ENCODE measurements at places on chromosomes 16 and 17. TPM values are rescaled to one million over a fixed set of nuclear protein-coding genes. Genes with fewer than 3 reads are reported as not detected.
A peak's percentile ranks its signal among the peaks of the same experiment; 100 is the strongest.

Gene TRAF7
- total RNA-seq, result 68.0 TPM

DNA sequence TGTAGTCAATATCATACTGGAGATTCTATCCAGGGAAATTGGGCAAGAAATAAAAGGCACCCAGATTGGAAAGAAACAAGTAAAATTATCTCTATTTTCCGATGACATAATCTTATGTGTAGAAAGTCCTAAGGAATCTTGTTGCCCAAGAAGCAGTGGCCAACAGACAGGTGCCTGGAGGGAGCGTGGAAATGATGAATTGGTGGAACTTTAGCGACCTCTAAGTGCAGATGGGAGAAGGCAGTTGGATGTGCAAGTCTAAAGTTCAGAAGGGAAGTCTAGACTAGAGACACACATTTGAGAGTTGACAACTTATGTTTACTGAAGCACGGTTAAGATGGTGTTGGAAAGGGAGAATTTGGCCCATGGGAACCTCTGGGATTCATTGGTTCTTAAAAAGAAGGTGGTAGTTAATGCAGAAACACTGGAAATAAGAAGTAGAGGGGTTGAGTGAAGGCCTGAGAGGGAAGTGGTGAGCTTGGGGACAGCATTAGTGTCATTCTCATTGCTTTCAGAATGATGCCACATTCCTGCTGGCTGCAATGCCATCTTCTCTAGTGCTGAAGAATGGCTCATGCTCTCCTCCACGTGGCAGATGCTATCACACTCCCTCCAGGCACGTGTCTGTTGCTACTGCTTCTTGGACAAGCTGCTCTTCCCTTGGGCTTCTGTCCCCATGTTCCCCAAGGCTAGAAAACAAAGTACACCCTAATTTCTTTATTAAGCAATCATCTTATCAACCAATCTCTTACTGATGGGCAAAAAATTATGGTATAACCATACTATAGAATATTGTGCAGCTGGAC lies 24.0 kb downstream of the TAT start:
- DNase-seq, result no peak

GRCh38 chr16:57304169-57305061 lies 19.9 kb upstream of the PLLP start:
- DNase-seq, result peak; percentile 82

DNA sequence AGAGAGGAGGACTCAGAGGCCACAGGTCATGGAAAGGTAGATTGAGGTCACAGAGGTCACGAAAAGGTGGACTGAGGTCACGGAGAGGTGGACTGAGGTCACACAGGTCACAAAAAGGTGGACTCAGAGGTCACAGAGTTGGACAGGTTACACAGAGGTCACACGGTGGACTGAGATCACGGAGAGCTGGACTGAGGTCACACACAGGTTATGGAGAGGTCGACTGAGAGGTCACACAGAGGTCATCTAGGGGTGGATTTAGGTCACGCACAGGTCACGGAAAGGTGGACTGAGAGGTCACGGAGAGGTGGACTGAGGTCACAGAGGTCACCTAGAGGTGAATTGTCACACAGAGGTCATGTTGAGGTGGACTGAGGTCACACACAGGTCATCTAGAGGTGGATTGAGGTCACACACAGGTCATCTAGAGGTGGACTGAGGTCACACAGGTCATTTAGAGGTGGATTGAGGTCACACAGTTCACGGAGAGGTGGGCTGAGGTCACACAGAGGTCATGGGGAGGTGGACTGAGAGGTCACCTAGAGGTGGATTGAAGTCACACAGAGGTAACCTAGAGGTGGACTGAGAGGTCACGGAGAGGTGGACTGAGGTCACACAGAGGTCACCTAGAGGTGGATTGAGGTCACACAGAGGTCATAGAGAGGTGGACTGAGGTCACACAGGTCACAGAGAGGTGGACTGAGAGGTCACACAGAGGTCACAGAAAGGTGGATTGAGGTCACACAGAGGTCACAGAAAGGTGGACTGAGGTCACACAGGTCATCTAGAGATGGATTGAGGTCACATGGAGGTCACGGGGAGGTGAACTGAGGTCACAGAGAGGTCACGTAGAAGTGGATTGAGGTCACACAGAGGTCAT lies 26.7 kb upstream of the JPT2 start:
- DNase-seq, result no peak

DNA sequence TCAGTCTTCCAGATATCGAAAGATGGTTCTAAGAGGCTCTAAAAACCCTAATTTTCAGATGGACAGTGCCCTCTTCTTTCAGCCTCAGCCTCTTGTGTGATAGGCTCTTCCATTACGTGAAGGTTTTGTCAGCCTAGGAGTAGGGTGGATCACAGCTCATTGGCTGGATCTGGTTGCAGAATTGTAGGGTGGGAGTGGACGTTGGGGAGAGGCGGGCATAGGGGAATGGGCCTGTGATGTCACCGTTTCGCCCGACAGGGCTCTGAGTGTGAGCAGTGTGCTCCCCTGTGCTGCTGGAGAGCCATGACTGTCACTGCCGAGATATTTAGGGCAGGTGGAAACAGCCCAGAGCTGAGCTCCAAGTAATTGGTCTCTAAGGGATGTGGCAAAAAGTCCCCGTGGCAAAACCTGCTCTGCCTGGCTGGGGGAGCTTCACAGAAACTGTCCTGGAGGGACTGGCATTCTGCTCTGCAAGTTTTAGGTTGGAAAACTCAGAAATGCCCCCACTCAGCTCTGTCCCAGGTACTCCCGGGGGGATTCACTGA lies 6.2 kb upstream of the WFIKKN1 start:
- no peak for DNase-seq

DNA sequence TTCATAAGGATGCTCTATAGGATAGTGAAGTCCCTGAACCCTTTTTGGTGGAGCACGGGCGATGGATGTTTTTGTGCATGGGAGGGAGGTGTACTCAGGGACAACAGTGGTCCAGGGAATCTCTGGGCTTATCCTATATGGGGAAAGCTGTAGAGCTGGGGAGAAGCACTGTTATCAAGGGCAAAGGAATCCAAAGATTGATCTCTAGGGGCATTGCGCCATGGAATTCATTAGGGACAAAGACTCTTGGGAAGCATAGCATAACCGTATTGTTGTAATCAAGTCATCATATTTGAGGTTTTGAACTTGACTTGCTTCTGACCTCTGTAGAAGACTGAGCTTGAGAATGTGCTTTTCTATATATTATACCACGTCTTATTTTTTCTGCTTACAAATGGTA lies 172.9 kb upstream of the ZFHX3 start:
- DNase-seq, result no peak
